Stimulated activated CD8-positive, alpha-beta memory T cell treated with anti-CD3 and anti-CD28 coated beads, Interleukin-4, amount 100 ng/mL, for 4 hours (primary cell): ENCODE measurements at places on chromosomes 6 and 20.

DNA sequence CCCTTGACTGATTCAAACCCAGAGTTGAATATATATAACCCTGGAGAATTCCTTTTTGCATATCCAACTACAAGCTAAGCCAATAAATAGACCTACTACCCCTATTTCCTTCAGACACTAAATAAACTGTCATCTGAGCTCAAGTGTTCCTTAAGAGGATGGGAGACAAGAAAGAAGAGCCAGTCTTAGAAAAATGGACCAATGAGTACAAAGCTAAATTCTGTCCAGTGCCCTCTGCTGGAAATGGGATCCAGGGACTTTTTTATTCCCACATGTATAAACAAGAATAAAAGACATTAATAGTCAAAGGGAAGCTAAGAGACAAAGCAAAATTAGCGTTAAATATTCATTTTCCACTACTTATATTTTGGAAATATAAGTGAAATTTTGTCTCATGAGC, 4.8 kb downstream of the PPP1R10 start:
- DNase-seq, result no peak

DNA sequence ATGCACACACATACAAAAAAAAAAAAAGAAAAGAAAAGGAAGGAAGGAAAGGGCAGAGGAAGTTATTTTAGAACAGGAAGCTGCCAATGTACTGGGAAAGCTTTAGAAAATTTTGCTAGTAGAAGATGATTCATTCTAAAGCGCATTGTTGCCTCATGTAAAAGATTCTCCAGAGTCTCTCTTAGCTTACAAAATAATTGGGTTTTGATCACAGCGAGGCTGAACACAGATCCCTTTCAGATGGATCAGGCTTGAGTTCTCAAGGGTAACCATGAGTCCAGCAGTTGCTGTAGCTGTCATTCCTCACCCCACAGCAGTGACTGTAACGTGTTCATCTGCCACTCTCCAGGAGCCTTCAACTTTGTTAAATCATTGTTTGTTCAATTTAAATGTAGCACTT, 81.9 kb downstream of the PHACTR2 start:
- DNase-seq, result no peak

GRCh38 chr6:90940812-90941481, 354.1 kb upstream of the MAP3K7 start:
- no peak for DNase-seq

DNA sequence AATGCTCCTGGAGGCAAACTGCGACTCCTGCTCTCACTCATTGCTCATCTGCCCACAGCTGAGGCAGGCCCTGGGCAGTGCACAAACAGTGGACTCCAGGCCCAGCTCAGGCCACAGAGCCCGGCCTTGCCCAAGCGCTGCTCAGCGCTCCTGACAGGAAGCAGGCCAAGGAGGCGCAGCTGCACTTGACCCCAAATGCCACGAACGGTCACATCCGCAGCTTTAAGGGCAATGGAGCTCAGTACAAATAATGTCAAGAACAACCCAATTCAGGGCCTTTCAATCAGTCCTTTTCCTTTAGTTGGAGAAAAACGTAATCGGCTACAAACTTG, 33.8 kb downstream of the RRBP1 start:
- no peak for DNase-seq

DNA sequence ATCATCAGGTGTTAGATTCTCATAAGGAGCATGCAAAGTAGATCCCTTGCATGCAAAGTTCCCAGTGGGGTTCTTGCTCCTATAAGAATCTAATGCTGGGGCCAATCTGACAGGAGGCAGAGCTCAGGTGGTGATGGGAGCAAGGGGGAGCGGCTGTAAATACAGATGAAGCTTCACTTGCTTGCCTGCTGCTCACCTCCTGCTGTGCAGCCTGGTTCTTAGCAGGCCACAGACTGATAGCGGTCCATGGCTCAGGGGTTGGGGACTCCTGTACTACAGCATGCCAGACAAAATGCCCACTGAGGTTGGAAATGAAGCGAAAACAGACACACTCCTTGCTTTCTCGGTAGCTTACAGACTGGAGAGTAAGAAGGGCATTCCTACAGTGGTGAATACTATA, 386.8 kb downstream of the PLCB1 start:
- DNase-seq, result no peak

DNA sequence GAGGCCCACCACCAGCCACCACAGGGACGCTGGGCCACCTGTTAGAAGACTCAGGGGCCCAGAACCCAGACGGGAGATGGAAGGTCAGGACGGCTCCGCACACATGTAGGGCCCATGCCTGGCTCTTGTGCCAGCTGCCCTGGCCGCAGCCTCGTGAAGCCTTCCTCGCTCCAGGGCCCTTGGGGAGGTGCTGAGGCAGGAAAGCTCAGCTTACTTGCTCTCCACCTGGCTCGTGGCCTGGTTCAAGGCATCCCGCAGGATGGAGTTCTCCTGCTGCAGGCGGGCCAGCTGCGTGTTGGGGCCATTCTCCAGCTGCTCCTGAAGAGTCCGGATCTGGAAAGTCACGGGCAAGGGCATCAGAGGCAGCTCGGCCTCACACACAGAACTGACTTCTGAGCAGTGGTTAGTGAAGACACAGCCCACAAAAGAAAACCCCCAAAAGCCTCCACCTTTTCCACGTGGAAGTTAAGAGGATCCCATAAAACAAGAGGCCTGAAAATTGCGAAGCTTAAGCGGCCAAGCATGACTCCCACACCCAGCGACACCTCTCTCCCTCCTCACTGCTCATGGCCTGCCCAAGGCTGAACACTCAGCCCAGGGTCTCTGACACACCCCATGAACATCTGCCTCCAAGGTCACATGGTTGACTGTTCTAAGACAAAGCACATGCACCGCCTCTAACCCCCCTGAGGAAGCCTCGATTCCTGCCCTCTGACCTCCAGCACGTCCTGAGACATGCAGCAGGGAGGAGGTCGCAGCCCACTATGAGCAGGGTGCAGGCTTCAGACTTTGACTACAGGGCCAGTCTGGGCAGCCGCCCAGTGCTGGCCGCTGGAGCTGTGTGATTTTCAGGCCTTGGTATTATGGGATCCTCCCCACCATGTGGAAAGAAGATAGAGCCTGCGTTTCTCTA, 46.5 kb downstream of the RRBP1 start:
- no peak for DNase-seq

DNA sequence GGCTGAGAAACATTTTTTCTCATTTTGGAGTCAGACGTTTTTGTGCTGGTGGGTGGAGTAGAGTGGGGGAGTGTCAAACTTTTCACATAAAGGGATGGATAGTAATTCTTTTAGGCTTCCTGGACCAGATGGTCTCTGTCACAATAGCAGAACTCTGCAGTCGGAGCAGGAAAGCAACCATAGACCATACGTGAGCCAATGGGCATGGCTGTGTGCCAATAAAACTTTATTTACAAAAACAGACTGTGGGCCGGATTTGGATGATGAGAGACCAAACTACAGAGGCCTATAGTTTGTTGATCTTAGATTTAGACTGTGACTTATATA, 70.8 kb upstream of the SLC22A23 start:
- DNase-seq, result no peak
